Stimulated activated naive CD8-positive, alpha-beta T cell treated with anti-CD3 and anti-CD28 coated beads, Interleukin-15, Interleukin-2, amounts not matched to agents 100 U/mL and 50 U/mL, for 24 hours (primary cell): ENCODE measurements at places on chromosomes 6 and 20.

DNA sequence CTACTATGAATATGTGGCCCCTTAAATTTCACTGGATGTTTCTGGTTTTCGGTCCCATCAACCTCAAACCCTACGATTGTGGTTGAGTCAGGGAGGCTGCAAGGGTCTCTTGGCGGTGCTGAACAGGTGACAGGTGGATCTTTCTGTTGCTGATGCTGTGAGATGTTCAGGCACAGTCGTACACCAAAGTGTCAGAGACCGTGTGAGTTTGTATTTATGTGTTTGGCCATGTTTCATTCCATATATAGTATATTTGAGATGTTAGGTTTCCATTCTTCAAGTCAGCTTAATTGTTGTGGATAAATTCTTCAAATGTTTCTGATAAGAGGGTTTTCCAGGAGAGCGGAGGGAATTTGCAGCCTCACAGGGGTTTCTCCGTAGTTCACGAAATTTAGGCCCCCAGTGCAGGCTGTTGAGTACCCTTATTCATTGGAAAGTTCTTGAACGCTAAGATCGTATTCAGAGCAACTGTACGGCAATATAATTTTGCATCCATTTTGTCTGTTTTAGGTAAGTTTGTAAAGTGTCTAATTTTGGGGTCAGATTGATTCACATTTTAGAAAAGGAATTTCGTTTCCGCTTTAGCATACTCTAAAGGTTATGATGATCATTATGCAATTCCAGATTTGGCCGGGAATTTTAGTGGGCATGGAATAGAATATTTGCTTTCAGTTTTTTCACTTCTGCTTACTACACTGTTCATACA lies 1.2 kb downstream of the TAB2 start:
- DNase-seq: no peak

DNA sequence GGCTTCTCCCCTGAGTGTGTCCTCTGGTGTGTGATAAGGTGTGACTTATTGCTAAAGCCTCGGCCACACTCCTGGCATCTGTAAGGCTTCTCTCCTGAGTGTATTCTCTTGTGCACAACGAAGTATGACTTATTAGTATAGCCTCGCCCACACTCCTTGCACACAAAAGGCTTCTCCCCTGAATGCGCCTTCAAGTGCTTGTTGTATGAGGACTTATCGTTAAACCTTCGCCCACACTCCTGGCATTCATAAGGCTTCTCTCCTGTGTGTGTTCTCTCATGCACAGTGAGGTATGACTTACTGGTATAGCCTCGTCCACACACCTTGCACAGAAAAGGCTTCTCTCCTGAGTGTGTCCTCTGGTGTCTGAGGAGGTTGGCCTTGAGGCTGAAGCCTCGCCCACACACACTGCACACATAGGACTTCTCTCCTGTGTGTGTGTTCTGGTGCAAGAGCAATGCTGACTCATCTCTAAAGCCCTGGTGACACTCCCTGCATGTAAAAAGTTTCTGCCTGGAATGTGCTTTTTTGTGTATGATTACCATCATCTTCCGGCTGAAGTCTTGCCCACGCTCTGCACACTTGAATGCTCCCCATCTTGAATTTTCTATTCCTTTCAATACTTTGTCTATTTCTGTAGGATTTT lies 20.4 kb downstream of the ZNF337 start:
- no peak for DNase-seq

- DNase-seq: no peak
Observed at GRCh38 chr20:44071526-44072111, 115.4 kb downstream of the JPH2 start.

DNA sequence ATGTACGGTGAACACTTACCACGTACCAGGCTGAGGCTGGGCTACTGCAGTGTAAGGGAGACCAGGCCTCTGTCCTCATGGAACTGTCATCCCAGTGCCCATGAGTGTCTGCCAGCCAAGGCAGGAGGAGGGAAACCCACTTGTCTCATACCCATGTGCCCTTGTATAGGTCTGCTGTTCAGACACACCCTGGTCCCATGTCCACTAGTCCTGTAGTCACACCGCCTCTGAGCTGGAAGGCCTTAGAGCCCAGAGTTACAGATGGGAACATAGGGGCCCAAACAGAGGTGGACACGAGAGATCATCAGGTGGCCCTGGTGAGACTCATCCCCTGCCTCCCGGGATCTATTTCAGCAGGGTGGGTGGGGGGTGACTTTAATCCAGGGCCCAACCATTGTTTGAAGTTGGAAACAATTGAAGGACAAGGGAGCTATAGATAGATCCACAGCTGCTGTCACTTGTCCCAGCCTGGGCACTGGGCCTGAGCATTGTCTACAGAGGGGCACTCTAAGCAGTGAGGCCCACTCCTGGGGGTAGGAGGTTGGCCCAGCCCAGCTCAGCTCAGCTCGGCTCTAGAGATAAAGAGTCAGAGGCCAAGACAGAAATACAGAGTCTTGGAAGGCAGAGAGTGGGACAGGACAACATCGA lies 14.6 kb downstream of the MYH7B start:
- DNase-seq: no peak
